ENCODE measurements at places on chromosomes 7 and 10.
A peak's percentile ranks its signal among the peaks of the same experiment; 100 is the strongest.

- DNase-seq, result peak; percentile 57
These were observed 151.5 kb downstream of the ANK3 start for GRCh38 chr10:60237977-60238758.

DNA sequence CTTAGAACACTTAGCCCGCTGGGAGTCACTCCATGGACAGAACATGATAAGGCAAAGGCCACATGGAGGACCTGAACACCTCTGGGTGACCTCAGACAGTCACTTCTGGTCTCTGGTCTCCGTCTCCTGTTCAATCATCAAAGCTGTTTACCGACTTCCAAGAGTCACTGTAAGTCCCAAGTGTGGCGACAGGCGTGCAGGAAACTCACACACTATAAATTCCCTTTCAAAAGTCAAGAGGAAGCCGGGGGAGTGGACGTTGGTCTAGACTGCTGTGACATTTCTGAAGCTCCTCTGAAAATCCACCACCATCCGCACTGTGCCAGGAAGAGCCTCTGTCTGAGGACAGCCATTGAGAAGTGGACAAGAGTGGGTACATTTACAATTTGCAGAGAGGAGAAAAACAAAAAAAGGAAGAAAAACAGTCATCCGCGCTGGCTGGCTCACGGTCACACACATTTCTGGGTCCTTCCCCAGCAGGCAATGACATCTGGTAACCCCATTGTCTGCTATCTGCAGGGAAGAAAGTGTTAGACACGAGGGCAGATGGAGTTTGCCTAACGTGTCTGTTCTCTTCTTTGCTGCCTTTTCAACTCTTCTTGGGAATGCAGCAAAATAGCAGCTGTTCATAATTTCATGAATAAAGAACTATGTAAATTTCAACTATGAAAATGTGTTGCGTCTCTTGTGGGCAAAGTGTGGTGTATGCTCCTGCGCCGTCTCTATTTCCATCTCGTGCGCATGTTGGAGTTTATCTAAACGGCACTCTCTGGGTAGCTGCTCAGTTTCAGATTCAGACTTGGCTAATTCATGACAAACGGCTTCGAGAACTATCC, 32.9 kb upstream of the CUX1 start:
- DNase-seq, result peak; percentile 80

GRCh38 chr7:92621026-92621540, 30.9 kb upstream of the FAM133B start:
- DNase-seq, result peak; percentile 85

DNA sequence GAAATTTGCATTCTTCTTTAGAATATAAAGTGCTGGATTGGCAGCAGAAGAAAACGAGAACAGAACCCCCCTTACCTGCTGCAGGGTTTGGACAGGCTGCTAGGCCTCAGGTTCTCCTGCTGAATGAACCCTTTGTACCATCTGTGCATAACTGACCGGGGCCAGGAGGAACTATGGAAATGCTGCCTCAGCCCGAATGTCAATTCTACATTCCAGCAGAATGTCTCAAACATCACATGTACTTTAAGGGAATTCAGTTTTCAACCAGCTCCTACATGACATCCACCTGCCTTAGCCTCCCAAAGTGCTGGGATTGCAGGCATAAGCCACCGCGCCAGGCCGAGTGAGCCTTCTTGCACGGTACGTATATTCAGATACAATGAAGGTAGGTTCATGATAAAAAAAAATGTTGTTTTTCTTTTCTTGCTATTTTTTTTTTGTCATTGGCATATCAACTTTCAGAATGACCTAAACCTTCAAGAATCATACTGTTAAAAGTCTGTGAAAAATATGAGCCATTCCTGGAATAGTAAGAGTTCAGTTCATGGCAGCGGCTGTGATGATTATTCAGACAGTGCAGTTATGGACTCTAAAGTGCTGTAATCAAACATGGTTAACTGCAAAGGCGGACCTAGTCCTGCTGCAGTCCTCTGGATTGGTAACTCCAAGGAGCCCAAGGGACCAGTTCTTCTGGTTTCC, 84.4 kb upstream of the TNS3 start:
- DNase-seq, result no peak

- DNase-seq, result no peak
These were observed 70.6 kb downstream of the KCNMA1 start for GRCh38 chr10:77566914-77567566.

GRCh38 chr7:42082144-42082543, 154.9 kb downstream of the GLI3 start:
- DNase-seq, result no peak

DNA sequence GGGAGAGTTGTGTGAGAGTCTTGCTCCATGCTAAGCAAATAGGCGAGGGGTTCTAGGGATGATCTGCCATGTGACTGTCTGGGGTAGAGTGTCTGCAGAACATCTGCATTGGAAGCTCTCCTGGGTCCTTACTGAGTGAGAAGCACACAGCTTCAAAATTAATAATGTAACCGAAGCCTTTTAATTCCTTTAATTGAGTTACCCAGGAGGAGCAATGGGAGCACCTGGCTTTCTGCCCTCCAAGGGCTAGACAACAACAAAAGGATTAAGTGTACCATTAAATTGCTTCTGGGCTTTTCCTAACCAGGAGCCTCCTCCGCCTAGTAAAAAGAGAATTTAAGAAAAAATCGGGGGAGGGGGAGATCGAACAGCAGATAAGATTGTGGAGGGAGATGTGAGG, 102.0 kb upstream of the TBX20 start:
- no peak for DNase-seq

- DNase-seq, result no peak
These were observed 6.6 kb upstream of the CUZD1 start for GRCh38 chr10:122852261-122852660.

DNA sequence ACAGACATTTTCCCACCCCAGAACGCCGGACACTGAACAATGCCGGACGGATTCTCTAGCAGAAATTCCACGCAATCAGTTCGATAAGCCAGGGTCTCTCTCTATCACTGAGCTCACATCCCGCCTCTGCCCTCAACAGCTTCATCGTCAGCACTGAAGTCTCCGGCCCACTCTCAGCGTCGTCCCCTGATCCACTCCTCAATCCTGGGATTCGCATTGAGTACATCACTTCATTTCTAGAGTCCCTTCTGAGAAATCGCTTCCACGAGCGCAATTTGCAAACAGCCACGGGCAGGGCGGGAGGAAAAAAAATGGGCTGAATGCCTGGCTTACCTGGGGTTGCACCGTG, 365 bp downstream of the YME1L1 start:
- DNase-seq, result no peak

- no peak for DNase-seq
These were observed 40.6 kb upstream of the PIK3CG start for GRCh38 chr7:106824458-106824857.

GRCh38 chr7:1719913-1720312, 49.8 kb downstream of the ELFN1 start:
- DNase-seq, result no peak

DNA sequence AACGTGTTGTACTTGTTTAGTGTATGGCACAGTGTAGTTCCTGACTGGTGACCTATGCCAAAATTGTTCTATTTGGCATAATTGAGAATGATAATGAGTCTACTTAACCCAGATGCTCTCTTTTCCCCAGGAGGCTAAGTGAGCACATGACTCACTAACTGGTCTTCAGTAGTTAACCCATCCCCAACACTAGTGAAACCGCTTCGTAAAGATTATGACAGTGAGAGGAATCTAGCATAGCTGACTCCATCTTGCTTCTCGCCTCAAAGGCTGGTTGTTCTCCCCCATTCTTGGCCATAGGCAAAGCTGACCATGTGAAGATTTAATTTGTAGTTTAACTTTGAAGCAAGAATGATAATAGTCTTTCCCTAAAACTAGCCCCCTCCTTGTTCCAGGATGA, 47.2 kb downstream of the CDK1 start:
- DNase-seq, result no peak

GRCh38 chr7:1361756-1362125, 97.5 kb downstream of the MICALL2 start:
- DNase-seq, result no peak

- DNase-seq, result no peak
These were observed 40.9 kb downstream of the SMURF1 start for GRCh38 chr7:99102809-99103690.

- no peak for DNase-seq
These were observed 6.2 kb upstream of the SPOCK2 start for GRCh38 chr10:72094574-72094973.
